ENCODE measurements at places on chromosomes 5 and 9.

DNA sequence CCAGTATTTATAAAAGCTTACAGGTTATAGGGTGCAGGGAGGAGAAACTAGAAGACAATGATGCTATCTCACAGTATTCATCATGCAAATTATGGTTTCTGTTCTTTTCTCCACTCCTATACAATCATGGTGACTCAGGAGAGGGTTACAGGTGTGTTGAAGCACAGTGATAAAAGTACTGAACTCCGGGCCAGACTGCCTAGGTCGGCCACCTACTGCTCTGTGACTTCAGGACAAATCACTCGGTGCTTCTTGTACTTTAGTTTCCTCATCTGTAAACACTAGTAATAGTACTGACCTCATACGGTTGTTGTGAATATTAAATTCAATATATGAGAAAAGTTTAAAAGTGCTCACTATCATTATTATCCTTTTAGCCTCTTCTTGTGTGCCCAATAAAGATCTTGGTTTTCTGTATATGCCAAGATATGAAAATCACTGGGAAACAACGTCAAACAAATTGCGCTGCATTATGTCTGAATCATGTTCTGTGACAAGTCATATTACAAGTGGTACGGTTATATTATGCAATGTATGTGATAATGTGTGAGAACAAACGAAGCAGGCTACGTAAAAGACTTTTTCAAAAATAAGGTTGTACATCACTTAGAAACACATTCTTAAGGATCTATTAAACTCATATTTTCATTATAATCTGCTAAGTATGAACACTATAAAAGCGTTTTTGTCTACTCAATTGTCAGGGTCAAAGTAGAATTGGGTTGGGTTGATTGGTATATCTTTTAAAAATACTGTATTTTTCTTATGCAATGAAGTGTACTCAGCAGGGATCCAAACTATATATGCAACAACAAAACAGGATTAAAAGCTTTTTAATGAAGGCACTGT, 153.3 kb downstream of the EFNA5 start:
- DNase-seq, result no peak

DNA sequence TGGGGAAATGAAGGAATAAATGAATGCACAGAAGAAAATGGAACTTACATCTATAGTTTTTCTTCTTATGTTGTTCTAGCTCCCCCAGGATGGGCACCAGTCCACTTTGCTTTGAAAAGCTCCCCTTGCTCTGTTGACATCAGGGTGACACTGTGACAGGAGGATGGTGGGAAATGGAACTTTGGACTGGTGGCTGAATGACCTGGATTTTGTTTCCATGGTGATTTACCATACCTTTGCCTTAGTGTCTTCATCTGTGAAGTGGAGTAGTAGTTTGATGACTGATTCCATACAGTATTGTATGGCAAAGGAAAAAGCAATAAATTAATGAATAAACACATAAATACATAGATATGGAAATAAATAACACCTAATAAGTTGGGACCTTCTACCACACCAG, 294.7 kb downstream of the KIF4B start:
- no peak for DNase-seq

DNA sequence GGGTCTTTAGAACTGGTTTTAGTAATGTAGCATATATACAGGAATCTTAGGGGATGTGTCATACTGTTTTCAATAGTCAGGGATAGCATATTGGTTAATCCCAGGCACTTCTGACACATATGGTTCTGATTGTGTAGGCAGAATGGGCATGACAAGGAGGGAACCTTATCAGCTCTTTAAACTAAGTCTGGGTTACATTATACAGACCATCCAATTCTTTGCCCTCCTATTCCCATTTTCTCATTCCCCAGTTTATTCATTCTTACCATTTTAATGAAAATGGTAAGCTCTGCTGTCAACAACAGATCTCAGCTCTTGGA, 85.1 kb downstream of the NDUFAF2 start:
- DNase-seq, result no peak

GRCh38 chr5:81181576-81182316, 51.4 kb upstream of the CKMT2 start:
- DNase-seq, result no peak

- no peak for DNase-seq
These were observed 290.5 kb upstream of the RASA1 start for GRCh38 chr5:86977190-86977589.

- no peak for DNase-seq
These were observed 3.6 kb downstream of the PSMB7 start for GRCh38 chr9:124411514-124412227.

DNA sequence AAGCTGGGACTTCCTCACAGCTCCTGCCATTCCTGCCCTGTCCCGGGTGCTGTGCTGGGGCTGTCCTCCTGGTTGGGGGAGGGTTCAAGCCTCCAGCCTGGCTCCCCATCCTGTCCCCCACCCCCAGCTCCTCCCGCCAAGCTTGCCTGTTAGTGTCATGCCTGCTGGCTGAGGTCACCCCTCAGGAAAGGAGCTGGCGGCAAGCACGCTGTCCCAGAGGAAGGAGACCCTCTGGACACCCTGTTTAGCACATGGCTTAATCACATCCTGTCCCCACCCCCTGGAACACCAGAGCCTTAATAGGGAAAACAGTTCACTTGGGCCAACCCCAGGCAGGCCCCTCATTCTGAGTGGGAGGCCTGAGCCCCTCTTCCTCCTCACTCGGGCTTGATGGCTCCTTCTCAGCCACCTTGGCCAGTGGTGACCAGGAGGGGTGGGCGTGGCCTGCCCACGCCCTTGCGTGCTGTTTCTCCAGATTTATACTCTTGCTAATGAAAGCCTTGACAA, 9.2 kb upstream of the PHYHD1 start:
- DNase-seq, result peak; percentile 58

- no peak for DNase-seq
These were observed 60.9 kb downstream of the RAI14 start for GRCh38 chr5:34716986-34717385.
